Testis (tissue), 5 donors: ENCODE measurements at places on chromosomes 2 and 18. TPM values are rescaled to one million over a fixed set of nuclear protein-coding genes. Genes with fewer than 3 reads are reported as not detected.

GRCh38 chr2:233247116-233247515 lies 4.4 kb upstream of the ATG16L1 start:
- no peaks in the 10 kb centered on the region for H3K27me3 ChIP-seq
- peaks cover 4% of the 10 kb centered on the region for H3K4me1 ChIP-seq
- no peak overlapping the region for H3K4me3 ChIP-seq
- H3K27ac ChIP-seq: no peak overlapping the region
- no peak for DNase-seq

The ERFE gene
- total RNA-seq: 9.5 TPM

GRCh38 chr2:134482131-134482723 lies 228.4 kb downstream of the MGAT5 start:
- no peaks in the 10 kb centered on the region for H3K36me3 ChIP-seq
- no peaks in the 10 kb centered on the region for H3K4me1 ChIP-seq
- no peak overlapping the region for H3K27ac ChIP-seq
- no peak for DNase-seq
- H3K27me3 ChIP-seq: no peaks in the 10 kb centered on the region
- H3K4me3 ChIP-seq: no peak overlapping the region

GRCh38 chr2:62540408-62541168 lies 34.6 kb upstream of the TMEM17 start:
- no peaks in the 10 kb centered on the region for H3K27me3 ChIP-seq
- H3K27ac ChIP-seq: no peak overlapping the region
- no peak overlapping the region for H3K4me3 ChIP-seq
- DNase-seq: no peak

DNA sequence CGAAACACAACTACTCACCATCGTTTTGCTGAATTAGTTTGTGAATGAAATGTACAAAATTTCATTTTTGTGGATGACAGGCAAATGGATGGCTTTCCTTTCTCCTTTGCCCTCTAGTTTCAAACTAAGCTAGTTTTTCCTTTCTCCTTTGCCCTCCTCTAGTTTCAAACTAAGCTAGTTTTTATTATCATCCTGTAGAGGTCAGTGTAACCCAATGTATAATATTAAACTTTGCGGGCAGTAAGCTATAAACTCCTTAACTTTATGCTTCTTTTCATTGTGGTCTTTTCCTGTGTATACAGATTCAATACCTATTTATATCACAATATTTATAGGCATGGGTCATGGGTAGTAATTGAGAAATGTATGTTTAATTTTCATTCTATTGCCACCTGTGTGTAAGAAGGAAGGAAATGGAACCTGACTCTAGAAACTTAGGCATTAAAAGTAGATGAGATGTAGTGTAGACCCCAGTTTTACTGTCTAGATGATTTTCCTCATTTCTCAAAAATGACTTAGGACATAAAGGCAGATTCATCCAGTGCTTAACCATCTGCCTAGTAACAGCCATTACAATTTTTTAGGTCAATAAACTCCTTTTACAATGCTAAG lies 58.1 kb downstream of the MAP3K19 start:
- H3K27ac ChIP-seq: no peak overlapping the region
- H3K4me1 ChIP-seq: no peaks in the 10 kb centered on the region
- H3K36me3 ChIP-seq: no peaks in the 10 kb centered on the region
- DNase-seq: no peak

The ACMSD gene
- not detected for total RNA-seq

DNA sequence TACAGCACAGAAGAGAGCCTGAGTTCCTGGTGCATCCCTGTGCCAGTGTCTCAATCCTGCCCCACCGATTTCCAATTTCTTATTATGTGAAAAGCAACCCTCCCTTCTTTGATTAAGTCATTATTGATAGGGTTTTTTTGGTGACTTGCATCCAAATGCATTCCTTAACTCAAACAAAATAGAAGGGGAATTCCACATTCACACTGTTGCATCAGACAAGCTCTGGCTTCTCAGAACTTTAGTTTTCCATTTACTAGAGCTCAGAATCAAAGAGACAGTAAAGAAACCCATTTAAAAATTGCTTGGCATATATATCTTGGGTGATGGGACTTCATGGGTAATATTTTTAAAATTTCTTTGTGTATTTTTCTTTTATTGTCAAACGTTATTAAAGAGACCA lies 13.8 kb upstream of the TMEM200C start:
- H3K27ac ChIP-seq: no peak overlapping the region
- H3K4me1 ChIP-seq: no peaks in the 10 kb centered on the region
- H3K4me3 ChIP-seq: no peak overlapping the region
- H3K27me3 ChIP-seq: no peaks in the 10 kb centered on the region
- no peaks in the 10 kb centered on the region for H3K36me3 ChIP-seq

DNA sequence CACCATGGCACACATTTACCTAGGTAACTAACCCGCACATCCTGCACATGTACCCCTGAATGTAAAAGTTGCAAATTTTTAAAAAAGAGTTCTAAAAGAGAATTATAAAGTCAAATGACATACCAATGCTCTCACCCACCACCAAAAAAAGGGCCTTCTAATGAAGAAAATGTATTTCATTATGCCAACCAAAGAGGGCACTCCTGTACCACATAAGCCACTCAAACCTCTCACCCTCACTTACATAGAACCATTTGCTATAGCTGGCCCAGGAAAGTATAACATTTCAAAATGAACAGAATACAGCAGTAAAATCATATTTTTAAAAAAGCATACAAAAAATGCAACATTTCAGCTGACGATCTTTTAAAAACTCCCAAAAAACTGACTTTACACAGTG lies 241.5 kb upstream of the PKDCC start:
- no peak overlapping the region for H3K27ac ChIP-seq
- DNase-seq: no peak
- H3K36me3 ChIP-seq: no peaks in the 10 kb centered on the region

The BCL11A gene
- total RNA-seq: 11.6 TPM

DNA sequence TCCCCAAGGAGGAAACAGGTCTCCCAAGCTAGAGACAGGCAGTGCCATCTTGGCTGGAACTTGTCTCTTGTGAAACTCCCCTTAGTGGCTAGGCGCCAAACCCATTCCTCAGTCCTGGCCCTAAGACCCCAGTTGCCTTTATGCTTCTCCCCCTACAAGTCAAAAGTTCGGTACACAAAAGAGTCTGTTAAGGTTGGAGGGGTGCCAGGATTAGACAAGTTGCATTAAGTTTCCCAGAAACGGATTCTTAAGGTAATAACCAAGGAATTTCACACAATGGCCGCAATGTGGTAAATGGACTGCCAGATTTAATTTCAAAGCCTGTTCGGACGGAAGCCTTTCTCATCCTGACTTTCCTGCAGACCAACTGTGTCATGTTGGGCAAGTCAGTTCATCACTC lies 80.7 kb downstream of the CCBE1 start:
- DNase-seq: no peak
- H3K36me3 ChIP-seq: no peaks in the 10 kb centered on the region
- H3K4me3 ChIP-seq: no peak overlapping the region
- no peaks in the 10 kb centered on the region for H3K4me1 ChIP-seq
- H3K27ac ChIP-seq: no peak overlapping the region

DNA sequence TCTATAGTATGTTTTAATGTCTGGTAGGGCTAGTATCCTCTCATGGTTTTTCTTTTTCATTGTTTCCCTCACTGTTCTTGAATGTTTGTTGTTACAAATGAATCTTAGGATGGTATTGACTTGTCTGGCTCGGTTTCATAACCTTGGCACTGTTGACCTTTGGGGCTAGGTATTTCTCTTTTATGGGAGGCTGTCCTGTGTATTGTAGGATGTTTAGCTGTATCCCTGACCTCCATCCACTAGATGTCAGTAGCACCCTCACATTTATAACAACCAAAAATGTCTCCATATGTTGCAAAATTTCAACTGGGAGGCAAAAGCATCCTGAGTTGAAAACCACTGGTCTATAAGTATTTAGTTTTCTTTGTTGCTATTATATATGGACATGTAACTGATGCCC lies 7.0 kb upstream of the AOX1 start:
- H3K27ac ChIP-seq: no peak overlapping the region
- H3K27me3 ChIP-seq: no peaks in the 10 kb centered on the region
- no peak for DNase-seq
- no peak overlapping the region for H3K4me3 ChIP-seq
- H3K4me1 ChIP-seq: no peaks in the 10 kb centered on the region

DNA sequence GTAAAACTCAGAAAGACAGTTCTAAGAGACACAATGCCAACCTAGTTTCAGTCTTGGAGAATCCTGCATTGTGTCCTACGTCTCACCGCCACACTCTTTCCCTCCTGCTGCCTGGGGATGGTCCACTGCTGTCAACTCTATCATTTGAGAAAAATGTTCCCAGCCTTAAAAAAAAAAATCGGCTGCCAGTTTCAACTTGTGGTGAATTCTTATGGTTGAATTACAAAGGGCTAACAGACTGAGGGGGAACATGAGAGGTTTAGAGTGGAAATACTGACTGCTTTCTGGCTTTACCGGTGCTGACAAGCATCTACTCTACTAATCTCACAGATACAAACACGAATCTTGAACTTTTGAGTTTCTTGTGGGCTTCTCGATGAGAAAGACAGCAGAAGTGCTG lies 74.0 kb downstream of the NAB1 start:
- no peak overlapping the region for H3K27ac ChIP-seq
- DNase-seq: no peak
- no peak overlapping the region for H3K4me3 ChIP-seq
- H3K4me1 ChIP-seq: no peaks in the 10 kb centered on the region

- H3K27ac ChIP-seq: no peak overlapping the region
- no peaks in the 10 kb centered on the region for H3K36me3 ChIP-seq
- no peak overlapping the region for H3K4me3 ChIP-seq
- DNase-seq: no peak
- no peaks in the 10 kb centered on the region for H3K27me3 ChIP-seq
- peaks cover 19% of the 10 kb centered on the region for H3K4me1 ChIP-seq
Observed at GRCh38 chr2:144407262-144407661, 112.7 kb downstream of the ZEB2 start.

DNA sequence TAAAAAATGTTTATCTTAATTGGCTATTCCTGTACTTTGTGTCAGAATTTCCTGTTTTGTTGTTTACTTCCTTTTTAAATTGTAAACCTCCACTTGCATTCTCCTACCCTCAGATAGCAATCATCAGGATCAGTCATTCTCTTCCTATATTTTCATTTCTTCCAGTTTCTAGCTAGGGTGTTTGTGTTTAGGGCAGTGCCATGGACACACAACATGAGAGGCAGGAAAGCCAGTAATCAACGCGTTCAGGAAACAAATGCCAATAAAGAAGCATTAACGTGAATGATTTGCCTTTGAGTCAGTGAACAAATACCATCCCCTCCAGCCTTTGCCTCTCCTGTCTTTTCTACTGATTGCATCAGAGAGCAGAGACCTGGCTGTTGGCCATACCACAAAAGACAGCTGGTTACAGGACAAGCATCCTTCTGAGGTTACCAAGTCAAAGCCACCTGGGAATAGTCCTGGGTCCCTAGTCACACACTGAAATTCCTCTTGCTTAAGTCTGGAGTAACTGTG lies 56.7 kb upstream of the FHL2 start:
- H3K36me3 ChIP-seq: no peaks in the 10 kb centered on the region
- H3K4me1 ChIP-seq: peaks cover 4% of the 10 kb centered on the region
- H3K27ac ChIP-seq: no peak overlapping the region
- no peak overlapping the region for H3K4me3 ChIP-seq
- no peaks in the 10 kb centered on the region for H3K27me3 ChIP-seq
